ENCODE measurements at places on chromosomes 2 and 18.

GRCh38 chr18:51643483-51643882 lies 446.0 kb upstream of the MEX3C start:
- no peak for DNase-seq

- peak; percentile 18 for DNase-seq
Measured at GRCh38 chr18:67359873-67360838, 156.4 kb downstream of the DSEL start.

- no peak for DNase-seq
Measured at GRCh38 chr2:144937910-144938709, 418.2 kb upstream of the ZEB2 start.

DNA sequence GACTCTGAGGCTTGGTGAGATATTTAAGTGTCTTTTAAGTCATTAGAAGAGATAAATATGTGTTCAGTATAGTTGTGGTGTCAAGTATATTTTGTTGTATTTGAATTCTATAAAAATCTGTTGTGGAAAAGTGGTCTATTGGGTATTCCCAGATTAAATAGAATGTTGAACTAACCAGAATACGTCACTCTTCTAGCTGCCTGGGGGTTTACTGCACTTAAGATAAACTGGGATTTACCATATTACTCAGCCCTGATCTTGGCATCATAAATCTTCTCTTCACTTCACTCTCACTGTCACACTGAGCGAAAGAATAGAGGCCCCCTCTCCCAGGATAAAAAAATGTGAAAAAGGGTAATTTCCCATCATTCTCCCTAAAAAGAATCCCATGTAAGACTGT lies 129.8 kb downstream of the BCL2 start:
- DNase-seq = no peak

DNA sequence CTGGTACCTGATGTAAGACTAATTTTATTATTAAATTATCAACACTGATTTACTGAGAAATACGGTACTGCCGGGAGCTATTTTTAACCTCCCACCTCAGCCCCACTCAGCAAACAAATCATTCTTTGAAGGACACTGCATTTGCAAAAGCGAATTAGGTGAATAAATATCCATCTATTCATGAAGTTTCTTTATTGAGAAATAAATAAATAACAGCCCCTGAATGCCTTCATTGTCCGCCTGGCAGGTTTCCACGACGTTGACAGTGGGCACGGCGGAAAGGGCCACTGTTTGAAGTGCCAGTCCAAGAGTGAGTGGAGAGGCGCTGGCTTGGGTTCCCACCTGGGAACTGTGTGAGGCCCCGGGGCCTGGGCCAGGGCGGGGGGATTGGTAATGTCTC lies 15.7 kb downstream of the C1QL2 start:
- no peak for DNase-seq

- no peak for DNase-seq
Measured at GRCh38 chr18:11383381-11383780, 226.0 kb upstream of the SLC35G4 start.

- DNase-seq = no peak
Measured at GRCh38 chr2:67782443-67782842, 280.4 kb downstream of the C1D start.

- DNase-seq = no peak
Measured at GRCh38 chr18:62531078-62531477, 8.3 kb downstream of the ZCCHC2 start.

GRCh38 chr2:239160226-239161143 lies 240.3 kb downstream of the HDAC4 start:
- no peak for DNase-seq

DNA sequence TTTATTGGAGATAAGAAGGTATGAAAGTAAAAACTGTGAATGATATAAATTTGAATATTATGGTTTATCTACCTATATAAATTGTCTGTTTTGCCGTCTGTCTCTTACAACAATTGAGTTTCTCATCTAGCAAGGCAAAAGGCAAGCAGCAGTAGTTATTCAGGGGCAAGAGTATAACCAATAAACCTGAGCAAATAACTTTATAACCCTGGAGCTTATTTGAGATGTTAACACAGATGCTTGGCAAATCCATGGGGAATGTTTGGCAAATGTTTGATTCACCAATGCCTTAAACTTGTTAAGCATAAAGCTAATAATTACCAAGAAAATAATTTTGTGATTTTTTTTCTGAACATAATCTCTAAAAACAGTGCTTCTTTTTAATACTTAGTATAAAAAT lies 9.9 kb upstream of the EPHA4 start:
- no peak for DNase-seq

DNA sequence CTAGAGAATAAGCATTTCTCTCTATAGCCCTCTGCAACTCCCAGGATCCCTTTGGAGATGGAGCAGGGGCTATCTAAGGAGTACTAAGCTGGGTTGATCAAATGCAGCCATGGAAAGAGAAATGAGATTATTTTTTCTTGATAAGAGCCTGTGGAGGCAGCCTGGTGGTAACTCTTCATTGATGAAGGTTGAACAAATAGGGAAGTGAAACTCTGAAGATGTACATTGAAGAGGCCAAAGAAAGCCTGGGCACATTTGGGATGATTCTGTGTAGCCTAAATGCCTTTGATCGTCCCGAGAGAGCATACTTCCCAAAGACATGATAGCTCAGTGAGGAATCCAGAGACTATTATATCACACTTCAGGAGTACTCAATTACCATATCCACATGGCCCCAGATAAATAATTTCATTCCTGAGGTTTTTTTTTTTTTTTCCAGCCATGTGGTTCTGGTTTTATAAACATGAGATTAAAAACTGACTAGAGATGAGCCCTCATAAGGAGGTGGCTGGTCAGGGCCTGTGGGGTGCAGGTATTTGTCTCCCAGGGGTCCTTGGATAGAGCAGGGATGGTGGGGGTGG lies 192.5 kb downstream of the TPGS2 start:
- no peak for DNase-seq

- no peak for DNase-seq
Measured at GRCh38 chr2:101706819-101707177, 9.3 kb downstream of the MAP4K4 start.

DNA sequence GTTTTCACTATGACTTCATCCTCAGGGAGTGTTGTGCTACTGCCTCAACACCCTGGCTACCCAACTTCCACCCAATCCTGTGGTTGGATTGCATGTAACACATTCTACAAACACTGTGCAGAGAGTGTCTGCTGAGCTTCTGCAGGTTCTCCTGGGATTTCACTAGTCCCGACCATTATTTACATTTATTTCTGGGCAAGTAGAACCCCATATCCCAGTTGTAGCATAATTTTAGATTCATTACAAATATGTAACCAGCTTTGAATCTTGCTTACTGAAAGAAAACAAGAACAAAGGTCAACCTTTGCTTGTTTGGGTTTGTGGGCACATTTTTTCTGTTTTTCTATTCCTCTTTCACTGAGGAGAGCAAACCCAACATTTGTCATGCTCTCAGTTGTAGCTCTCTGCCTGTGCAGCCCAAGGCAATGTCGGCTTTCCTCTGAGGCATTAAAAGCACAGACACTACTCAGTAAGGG lies 2036.1 kb upstream of the LRRTM1 start:
- DNase-seq = no peak

- no peak for DNase-seq
Measured at GRCh38 chr2:233449081-233449901, 95.0 kb downstream of the DGKD start.
